ENCODE measurements at places on chromosomes 11 and 22. TPM values are rescaled to one million over a fixed set of nuclear protein-coding genes. Genes with fewer than 3 reads are reported as not detected.

SCGB1A1 gene
- not detected for total RNA-seq

GRCh38 chr11:74022546-74022945, 13.7 kb upstream of the UCP3 start:
- H3K27me3 ChIP-seq = no peaks in the 10 kb centered on the region
- H3K4me3 ChIP-seq = no peak overlapping the region
- no peaks in the 10 kb centered on the region for H3K36me3 ChIP-seq
- no peak overlapping the region for H3K27ac ChIP-seq
- H3K4me1 ChIP-seq = peaks cover 33% of the 10 kb centered on the region
- DNase-seq = no peak

- DNase-seq = no peak
- H3K4me3 ChIP-seq = no peak overlapping the region
- no peak overlapping the region for H3K27ac ChIP-seq
- no peaks in the 10 kb centered on the region for H3K4me1 ChIP-seq
These were observed 17.1 kb downstream of the TTC12 start for GRCh38 chr11:113331441-113331840.

CDC42EP1 gene
- total RNA-seq = 75.0 TPM

- DNase-seq = peak; percentile 14
- no peaks in the 10 kb centered on the region for H3K36me3 ChIP-seq
- H3K4me1 ChIP-seq = peaks cover 9% of the 10 kb centered on the region
- no peaks in the 10 kb centered on the region for H3K27me3 ChIP-seq
- no peak overlapping the region for H3K27ac ChIP-seq
These were observed 69.1 kb upstream of the PPARA start for GRCh38 chr22:46081036-46081830.

GRCh38 chr11:88555018-88555828, 217.7 kb upstream of the CTSC start:
- H3K27ac ChIP-seq = no peak overlapping the region
- H3K27me3 ChIP-seq = no peaks in the 10 kb centered on the region
- no peak for DNase-seq
- H3K36me3 ChIP-seq = no peaks in the 10 kb centered on the region

- no peak overlapping the region for H3K4me3 ChIP-seq
- no peaks in the 10 kb centered on the region for H3K4me1 ChIP-seq
- H3K27ac ChIP-seq = no peak overlapping the region
- no peaks in the 10 kb centered on the region for H3K27me3 ChIP-seq
- no peaks in the 10 kb centered on the region for H3K36me3 ChIP-seq
These were observed 83.4 kb downstream of the CEP164 start for GRCh38 chr11:117410861-117411710.

- peaks cover 4% of the 10 kb centered on the region for H3K36me3 ChIP-seq
- H3K4me1 ChIP-seq = no peaks in the 10 kb centered on the region
- peak; percentile 34 for DNase-seq
- no peak overlapping the region for H3K27ac ChIP-seq
- peak overlapping the region; percentile 31 for H3K4me3 ChIP-seq
These were observed 32.9 kb upstream of the RELT start for GRCh38 chr11:73343076-73343873.

Data from Caco-2 (cell line).